ENCODE measurements at places on chromosomes 11 and 22.

- H3K27me3 ChIP-seq: no peaks in the 10 kb centered on the region
- H3K27ac ChIP-seq: peak overlapping the region; percentile 3
- peaks cover 22% of the 10 kb centered on the region for H3K4me1 ChIP-seq
- no peak for DNase-seq
- no peaks in the 10 kb centered on the region for H3K36me3 ChIP-seq
These were observed 12.4 kb downstream of the CRELD2 start for GRCh38 chr22:49930596-49931412.

DNA sequence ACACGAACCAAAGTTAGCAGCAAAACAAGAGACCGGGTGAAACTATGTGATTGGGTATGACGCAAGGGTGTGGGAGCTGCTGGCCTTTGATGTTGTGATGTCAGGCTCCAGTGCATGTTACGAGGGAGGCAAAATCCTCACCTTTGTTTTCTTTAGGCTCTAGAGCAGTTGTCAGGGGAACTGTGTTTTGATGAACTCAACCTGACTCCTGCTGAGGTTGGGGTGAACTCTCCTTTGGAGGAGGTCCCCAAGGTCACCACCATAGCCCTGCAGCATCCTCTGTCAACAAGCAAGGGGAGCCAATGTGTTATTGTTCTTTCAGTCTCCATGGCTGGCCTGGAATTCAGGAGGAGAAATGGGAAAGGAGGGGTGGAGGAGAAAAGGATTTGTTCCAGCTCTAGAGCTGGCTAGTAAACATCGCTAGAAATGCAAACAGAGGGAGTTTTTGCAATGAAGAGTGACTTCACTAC is 33.8 kb downstream of the RASSF10 start:
- no peak overlapping the region for H3K4me3 ChIP-seq
- H3K27ac ChIP-seq: no peak overlapping the region
- no peak for DNase-seq
- no peaks in the 10 kb centered on the region for H3K4me1 ChIP-seq
- no peaks in the 10 kb centered on the region for H3K36me3 ChIP-seq
- H3K27me3 ChIP-seq: no peaks in the 10 kb centered on the region

DNA sequence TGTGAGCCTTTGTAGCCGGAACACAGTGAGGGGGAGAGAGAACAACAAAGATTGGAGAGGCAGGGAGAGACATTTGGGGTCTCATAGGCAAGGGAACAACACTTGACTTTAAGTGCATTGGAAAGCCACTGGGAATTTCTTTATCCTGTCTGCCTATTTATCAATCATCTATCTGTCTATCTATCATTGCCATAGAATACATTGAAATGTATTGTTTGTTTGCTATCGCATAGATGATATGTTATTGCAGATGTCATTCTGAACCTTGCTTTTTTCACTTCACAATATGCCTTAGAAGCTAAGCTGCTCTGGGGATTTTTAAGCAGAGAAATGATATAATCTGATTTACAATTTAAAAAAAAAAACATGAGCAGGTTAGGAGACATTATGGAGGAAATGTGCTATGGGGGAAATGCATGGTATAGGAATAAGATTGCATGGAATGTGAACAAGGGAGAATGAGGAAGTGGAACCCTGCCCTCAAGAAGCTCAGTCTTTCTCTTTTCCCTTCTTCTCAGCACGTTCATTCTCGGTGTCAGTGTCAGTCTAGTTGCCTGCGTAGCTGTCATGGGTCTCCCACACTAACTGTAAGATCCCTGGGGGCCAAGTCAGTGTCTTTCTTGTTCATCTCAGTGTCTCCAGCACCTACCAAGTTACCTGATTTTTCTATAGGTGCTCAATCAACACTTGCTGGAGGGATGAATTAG is 158.7 kb upstream of the ARHGAP20 start:
- H3K4me3 ChIP-seq: no peak overlapping the region
- no peaks in the 10 kb centered on the region for H3K27me3 ChIP-seq
- no peaks in the 10 kb centered on the region for H3K4me1 ChIP-seq
- no peak overlapping the region for H3K27ac ChIP-seq

DNA sequence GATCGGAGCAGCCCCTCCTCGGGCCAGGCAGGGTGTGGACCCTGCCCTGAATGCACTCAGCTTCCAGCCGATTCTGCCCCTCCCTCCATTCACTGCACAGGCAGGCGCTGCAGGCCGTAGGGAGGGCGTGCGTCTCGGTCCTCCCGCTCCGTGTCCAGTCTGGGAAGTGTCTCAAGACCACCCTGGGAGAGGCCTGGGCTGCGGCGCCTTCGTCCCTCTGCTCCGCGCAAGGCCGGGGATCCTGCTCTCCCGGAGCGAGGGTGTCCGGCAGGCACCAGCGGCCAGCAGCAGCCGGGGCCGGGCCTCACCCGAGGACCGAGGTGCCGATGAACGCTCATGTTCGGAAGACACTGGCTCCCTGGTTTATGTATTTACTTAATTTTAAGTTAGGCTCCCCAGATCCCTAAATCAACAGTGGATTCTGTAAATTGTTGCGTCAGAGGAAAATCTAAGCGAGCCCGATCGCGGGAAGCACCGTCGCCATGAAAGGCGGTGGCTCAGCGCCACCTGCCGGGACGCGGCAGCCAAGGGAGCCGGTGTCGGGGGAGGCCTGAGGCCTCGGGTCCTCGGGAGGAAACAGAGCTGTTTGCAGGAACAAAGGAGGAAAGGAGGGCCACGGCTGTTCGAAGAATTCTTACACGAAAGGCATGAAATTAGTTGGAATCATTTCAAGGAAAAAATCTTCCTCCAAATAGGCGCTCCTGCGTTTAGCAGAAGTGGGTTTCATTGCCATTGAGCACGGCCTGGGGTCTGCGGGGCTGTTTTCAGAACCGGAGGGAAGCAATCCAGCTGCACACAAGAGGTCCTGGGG is 195.3 kb downstream of the BRD1 start:
- H3K4me1 ChIP-seq: peaks cover 4% of the 10 kb centered on the region
- DNase-seq: peak; percentile 59
- H3K27me3 ChIP-seq: no peaks in the 10 kb centered on the region
- no peak overlapping the region for H3K27ac ChIP-seq
- H3K36me3 ChIP-seq: no peaks in the 10 kb centered on the region
